ENCODE measurements at places on chromosomes 2 and 18.
A peak's percentile ranks its signal among the peaks of the same experiment; 100 is the strongest.

DNA sequence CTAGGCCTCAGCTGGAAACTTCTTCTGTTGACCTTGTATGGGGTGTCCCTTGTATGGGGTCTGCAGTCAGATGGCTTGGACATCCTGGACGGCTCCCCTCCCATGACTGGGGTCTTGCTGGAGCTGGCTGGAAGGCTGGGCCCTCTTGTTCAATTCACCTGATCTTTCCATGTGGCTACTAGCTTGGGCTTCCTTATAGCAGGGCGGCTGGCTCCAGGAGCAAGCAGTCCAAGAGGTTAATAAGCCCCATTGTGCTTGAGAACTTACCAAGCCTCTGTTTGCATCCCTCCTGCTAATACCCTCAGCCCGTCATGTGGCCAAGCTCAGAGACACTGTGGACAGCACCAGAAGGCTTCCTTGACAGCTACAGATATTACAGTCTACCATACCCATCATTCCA lies 111.6 kb upstream of the NPAS2 start:
- DNase-seq = no peak

GRCh38 chr2:127080226-127080937 lies 26.6 kb downstream of the BIN1 start:
- DNase-seq = peak; percentile 40

DNA sequence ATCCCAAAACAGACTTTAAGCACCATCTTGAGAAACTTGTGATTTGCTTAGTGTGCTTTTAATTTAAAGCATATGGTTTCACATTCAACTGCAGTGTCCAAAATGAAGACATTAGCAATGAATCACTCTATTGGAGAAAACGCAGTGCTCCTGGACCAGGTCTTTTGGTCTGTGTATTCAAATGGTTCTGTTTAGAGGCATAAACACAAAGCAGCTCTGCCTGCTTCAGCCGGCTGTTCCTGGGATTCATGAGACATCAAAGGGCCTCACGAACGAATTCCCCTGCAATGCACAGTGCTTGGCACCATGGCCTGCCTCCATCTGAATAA lies 117.1 kb upstream of the SP5 start:
- DNase-seq = no peak

- DNase-seq = no peak
Observed at GRCh38 chr2:189579585-189580186, 900 bp downstream of the SLC40A1 start.

DNA sequence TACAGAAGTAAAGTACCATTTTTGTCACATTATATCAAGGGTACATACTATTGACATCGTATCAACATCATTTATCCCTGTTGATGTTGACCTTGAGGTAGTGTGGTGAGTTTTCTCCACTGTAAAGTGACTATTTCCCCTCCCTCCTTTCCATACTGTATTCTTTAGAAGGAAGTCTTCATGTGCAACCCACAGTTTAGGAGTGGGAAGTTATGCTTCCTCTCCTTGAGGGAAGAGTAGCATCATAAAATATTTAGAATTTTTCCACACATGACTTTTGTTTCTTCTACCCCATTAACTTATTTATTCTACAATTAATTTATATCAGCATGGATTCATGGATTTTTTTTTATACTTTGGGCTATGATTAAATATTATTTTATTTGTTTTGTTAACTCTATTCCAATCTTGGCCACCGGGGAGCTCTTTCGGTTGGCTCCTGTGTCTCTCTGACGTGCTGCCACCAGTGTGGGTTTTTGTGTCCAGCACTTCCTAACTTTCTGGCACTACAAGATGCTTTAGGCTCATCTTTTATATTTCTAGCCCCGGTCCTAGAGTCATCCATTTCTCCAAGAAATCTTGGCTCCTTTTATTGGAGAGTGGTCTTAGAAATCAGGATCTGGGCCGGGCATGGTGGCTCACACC lies 19.0 kb downstream of the AQP12B start:
- DNase-seq = no peak

DNA sequence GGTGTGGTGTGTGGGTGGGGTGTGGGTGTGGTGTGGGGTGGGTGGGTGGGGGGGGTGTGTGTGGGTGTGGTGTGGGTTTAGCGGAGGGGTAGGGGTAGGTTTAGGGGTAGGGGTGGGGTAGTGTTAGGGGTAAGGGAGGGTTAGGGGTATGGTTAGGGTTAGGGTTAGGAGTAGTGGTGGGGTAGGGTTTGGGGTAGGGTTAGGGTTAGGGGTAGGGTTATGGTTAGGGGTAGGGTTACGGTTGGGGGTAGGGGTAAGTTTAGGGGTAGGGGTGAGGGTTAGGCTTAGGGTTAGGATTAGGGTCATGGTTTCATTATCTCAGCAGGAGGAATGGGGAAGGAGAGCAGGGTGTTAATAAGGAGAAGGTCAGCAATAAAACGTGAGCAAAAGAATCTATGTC lies 11.3 kb upstream of the PARD6G start:
- no peak for DNase-seq

DNA sequence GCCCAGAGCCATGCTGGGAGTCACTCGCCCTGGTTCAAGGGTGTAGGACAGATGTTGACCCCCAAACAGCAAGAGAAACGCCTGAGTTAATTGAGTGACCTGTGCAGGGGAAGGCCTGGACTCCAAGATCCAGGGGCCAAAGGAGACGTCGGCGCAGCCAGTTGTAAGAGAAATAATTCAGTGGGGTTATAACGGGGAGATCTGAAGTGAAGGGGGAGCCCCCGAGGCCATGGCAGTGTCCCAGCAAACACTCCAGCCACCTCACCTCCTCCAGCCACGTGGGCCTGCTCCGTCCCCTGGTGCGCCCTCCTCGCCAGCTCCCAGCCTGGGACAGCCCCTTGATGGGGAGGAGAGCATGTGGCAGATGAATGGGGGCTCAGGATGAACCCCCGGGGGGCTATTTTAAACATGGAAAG lies 130.7 kb upstream of the GPC1 start:
- DNase-seq = no peak

- no peak for DNase-seq
Observed at GRCh38 chr2:11416186-11416585, 49.8 kb downstream of the E2F6 start.

DNA sequence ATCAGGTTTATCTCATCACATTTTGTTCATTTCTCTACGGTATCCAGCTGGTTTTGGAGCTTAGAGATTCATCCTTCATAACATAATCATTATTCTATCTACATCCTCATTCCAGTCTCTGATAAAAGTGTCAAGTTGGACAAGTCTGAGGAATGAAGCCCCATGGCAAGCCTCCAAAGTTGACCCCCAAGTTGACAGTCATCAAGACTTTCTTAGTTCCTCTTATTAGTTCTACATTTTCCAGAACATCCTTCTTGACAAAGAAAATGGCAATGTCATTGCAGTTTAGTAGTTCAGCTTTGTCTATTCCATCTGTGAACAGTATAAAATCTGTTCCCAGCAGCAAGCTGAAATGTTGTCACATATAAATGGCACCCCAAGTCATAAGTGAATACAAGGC lies 4.5 kb upstream of the TMSB10 start:
- DNase-seq = no peak

GRCh38 chr2:51995293-51995692 lies 963.4 kb upstream of the NRXN1 start:
- DNase-seq = no peak

GRCh38 chr2:159183346-159183745 lies 103.2 kb downstream of the WDSUB1 start:
- no peak for DNase-seq

DNA sequence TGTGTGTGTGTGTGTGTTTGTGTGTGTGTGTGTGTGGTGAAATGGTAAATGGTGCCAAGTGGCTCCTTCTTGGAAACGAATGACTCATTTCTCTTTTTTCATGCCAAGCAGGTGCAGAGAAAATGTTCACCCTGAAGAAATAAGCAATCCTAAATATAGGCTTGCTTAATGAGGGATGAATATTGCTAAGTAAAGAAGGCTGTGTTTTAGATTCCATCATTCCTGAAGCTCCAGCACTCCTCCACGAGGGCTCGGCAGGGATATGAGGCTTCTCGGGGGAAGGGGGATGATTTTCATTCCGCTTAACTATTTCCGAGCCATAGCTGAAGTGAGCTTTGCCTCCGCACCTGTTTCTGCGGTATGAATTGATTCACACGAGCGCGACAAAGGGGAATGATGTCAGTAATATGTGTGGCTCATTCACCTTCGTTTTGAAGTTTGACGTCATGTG lies 72.9 kb downstream of the TSN start:
- DNase-seq = no peak

- DNase-seq = no peak
Observed at GRCh38 chr18:10205151-10205550, 249.3 kb upstream of the APCDD1 start.

DNA sequence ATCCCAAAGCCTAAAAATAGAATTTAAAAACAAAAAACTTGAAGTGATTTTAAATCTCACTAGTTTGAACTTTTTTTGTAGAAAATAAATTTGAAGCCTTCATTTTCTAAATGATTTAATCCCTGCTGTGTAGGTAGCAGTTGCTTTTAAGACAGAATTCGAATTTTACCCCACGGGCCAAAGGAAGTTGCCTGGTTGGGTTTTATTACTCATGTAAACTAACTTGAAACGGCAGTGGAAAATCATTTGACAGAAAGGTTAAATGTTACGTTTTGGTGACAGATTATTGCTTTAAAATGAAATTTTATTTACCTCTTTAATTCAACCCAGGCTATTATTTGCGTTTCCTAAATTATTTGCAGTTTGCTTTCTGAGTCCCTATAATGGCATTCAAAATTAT lies 2.0 kb downstream of the MAPRE2 start:
- DNase-seq = no peak

DNA sequence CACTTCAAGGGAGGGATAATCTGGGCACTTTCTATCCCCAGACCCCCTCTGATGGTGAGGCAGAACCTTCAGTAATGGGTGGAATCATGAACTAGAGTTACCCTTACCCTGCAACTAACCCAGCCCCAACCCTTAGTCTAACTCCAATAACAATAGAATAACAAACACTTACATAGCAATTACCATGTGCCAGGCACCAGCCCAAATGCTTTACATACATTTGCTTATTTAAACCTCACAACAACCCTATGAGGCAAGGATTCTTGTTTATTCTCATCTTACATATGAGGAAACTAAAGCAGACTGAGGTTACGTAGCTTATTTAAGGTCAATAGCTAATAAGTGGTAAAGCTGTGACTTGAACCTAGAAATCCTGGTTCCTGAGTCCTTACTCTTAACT lies 132.8 kb downstream of the CYP26B1 start:
- DNase-seq = no peak

GRCh38 chr2:182910965-182911364 lies 44.5 kb upstream of the FRZB start:
- DNase-seq = no peak

- DNase-seq = no peak
Observed at GRCh38 chr2:18824325-18824790, 235.0 kb upstream of the NT5C1B start.

DNA sequence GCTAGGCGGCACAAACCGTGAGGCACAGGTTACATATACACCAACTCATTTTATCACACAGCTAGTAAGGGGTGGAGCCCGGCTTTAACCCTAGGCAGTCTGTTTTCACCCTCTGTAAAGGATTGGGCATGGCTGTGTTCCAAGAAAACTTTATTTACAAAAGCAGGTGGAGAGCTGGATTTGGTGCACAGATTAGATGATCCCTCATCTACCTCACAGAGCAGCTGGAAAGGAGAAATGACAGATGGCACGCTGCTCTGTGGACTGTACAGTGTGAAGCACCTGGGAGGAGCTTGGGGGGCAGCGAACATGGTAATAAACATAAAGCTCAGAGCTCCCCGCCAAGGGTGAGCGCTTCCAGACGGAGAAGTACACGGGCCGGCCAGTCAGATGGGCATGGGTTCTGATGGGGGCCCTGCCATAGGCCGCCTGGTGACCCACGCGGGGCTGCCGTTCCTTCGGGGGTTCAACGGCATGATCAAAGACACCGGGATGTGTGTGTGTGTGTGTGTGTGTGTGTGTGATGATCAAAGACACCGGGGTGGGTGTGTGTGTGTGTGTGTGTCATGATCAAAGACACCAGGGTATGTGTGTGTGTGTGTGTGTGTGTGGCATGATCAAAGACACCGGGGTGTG lies 862 bp upstream of the TMEM177 start:
- no peak for DNase-seq

DNA sequence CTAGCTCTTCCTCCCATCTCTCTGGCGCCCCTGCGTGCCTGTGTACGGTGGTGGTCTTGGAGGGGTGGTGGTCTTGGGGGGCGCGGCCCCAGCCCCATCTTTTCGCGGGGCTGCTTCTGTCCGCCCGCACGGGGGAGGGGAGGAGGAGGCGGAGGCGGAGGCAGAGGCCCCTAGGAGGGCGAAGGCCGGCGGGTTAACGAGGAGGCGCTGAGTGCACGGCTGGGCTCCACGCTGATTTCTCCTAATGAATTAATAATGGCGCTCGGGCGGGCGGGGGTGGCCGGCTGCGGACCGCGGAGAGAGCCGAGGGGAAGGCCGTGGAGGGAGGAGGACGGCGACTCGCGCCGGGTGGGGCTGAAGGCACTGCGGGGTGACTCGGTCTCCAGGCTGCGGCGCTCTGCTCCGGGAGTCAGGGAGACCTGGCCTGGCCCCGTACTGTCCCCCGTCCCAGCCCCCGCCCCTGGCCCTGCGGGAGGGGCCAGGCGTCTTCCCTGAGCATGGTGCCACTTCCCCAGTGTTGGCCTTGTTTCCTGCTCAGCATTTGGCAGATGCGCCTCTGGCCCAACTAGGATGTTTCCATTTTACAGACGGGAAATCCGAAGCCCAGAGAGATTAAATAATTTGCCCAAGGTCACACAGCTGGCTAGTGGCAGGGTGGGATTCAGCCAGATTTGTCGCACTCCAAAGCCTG lies 6.0 kb downstream of the GAREM2 start:
- DNase-seq = no peak

DNA sequence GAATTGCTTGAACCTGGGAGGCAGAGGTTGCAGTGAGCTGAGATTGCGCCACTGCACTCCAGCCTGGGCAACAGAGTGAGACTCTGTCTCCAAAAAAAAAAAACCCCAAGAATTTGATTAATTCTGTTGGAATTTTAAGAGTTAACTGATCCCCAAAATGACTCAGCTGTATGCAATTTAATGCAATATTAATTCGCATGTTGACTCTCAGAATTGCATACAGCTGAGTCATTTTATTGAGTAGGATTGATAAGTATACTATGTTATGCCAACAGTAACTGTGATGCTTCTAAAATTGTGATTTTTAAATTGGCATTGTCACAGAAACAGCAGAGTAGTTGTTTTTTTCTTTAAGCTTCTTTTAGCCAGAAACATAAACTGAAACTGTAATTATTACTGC lies 19.6 kb downstream of the MSH2 start:
- no peak for DNase-seq

DNA sequence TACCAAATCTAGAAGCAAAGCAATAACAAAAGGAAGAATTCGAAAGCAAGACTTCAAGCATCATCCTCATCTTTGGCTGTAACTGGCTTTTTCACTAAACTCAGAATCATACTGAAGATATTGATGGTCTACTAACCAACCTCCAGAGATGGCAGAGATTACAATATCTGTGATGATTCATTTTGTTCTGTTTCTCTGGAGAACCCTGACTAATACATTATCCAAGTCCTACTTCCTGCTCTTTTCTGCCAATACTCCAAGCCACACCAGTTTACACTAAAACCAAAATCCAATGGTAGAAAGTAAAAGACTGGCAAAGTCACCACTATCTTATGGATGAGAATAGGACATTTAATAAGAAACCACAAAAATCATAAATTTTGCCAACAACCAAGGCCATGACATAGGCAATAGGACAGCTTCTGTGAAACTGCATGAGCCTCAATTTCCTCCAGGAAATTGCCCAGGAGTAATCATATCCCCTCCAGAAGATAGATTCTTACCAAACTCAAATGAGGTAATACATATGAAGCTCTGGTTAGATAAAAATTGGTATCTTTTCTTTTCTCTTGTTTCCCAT lies 159.8 kb downstream of the METTL4 start:
- DNase-seq = no peak

- DNase-seq = no peak
Observed at GRCh38 chr2:237540823-237541222, 25.6 kb upstream of the PRLH start.
